ENCODE measurements at places on chromosomes 1 and 21.
A peak's percentile ranks its signal among the peaks of the same experiment; 100 is the strongest.

- no peak for DNase-seq
Measured at GRCh38 chr1:166924823-166925541, 48.9 kb upstream of the TADA1 start.

DNA sequence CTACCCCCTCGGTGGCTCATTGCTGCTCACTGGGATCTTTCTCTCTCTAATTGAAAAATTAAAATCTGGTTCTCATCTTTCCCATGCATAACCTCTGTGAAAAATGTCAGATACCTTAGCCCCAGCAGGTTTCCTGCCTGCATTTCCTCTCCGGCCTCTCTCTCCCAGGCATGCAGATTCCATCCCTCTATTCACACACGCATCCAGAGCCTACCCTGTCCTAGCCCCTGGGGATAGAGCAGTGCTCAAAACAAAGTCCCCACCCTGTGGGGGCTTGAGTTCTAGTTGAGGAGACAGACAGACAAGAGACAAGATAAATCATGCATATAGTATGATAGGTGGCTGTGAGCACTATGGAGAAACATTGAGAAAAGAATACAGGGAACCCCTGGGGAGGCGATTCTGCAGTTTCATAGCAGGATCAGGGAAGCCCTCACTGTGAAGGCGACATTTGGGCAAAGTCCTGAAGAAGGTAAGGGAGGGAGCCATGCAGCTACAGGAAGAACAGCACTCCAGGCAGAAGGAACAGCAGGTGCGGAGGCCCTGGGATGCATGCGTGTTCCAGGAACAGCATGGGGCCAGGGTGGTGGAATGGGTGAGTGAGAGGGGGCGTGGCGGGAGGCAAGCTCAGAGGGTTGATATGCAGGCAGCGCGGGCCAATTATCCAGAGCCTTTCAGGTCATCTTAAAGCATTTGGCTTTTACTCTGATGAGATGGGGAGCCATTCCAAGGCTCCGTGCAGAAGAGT lies 3.5 kb upstream of the BSND start:
- peak; percentile 11 for DNase-seq

- peak; percentile 84 for DNase-seq
Measured at GRCh38 chr1:115430441-115431158, 92.6 kb upstream of the NGF start.

DNA sequence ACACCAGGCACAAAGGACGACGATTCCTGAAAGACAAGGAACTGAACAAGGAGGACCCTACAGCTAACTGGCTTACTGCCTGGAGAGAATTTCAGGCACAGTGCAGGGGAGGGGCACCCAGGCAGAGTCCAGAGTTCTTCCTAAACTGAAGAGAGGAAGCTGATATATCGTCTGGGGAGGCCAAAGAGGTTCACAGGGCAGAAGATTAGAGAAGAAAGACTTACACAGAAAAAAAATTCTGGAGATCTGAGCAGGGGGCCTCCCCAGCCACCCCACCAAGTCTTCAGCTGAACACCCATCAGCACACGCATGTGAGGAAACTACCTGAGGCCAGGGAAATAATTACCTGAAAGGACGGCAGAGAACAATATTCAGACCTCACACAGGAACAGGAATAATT lies 24.6 kb downstream of the SORT1 start:
- no peak for DNase-seq
